Stimulated activated CD8-positive, alpha-beta memory T cell treated with anti-CD3 and anti-CD28 coated beads, Interleukin-15, amount 100 ng/mL, for 48 hours (primary cell): ENCODE measurements at places on chromosomes 4 and X.

- no peak for DNase-seq
These were observed 7.1 kb downstream of the FRMPD4 start for GRCh38 chrX:12145402-12145801.

- DNase-seq, result no peak
These were observed 40.7 kb downstream of the FANCB start for GRCh38 chrX:14832151-14832550.

DNA sequence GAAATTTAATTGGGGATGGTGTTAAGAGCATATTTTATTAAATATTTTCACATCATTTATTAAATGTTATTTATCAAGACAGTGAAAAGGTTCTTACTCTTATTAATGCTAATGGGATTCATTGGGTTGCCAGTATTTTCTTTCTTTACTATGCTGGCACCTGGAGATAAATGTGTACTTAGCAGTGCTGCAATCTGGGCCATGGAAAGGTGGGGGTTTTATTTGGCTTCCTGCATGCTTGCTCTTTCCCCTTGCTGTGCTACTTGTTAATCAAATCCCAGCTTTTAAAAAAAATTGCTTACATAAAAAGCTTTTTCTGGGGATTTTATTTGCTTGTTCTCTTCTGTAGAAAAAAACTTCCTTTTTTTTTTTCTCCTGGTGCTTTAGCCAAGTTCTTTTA, 48.3 kb downstream of the ZAR1 start:
- DNase-seq, result no peak

GRCh38 chr4:102259081-102259480, 86.2 kb downstream of the SLC39A8 start:
- DNase-seq, result no peak

- no peak for DNase-seq
These were observed 124.7 kb downstream of the HNRNPD start for GRCh38 chr4:82248903-82249632.

GRCh38 chr4:120855307-120856001, 67.1 kb downstream of the PRDM5 start:
- DNase-seq, result no peak

DNA sequence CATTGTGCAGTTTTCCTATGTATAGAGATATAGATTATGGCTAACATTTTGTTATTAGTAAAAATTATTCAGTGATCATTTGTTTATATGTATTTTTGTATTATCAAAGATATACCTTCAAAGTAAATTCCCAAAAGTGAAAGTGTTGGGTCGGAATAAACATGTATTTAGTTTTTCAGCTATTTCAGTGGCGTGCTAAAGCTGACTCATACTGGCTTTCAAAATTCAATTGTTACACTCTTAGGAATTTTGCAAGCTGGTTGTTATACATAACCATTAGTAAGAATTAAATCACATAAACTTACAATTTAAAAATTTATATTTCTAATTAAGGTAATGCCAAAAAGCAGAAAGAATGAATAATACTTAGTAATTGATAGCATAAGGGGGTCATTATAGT, 288.4 kb upstream of the NRK start:
- no peak for DNase-seq

DNA sequence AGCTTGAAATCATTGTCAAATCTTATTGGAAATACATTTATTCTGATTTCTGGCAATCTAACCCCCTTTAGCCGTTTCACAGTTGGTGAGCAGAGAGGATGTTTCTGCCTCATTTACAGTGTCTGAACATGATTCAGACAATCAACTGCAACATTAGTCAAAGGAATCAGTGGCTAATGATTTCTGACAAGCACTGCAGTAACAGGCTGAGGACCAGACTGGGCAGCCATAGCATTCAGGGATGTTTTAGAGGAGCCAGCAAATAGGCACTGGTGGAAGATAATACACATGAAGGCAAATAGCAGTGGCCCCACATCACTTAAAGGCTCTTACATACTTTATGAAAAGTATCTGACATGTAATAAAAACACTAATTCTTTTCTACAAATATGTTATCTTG, 102.8 kb downstream of the TTC29 start:
- DNase-seq, result no peak

- DNase-seq, result no peak
These were observed 147.7 kb downstream of the CPEB2 start for GRCh38 chr4:15149839-15150592.

GRCh38 chr4:39524161-39524957, 2.9 kb downstream of the UGDH start:
- DNase-seq, result no peak

DNA sequence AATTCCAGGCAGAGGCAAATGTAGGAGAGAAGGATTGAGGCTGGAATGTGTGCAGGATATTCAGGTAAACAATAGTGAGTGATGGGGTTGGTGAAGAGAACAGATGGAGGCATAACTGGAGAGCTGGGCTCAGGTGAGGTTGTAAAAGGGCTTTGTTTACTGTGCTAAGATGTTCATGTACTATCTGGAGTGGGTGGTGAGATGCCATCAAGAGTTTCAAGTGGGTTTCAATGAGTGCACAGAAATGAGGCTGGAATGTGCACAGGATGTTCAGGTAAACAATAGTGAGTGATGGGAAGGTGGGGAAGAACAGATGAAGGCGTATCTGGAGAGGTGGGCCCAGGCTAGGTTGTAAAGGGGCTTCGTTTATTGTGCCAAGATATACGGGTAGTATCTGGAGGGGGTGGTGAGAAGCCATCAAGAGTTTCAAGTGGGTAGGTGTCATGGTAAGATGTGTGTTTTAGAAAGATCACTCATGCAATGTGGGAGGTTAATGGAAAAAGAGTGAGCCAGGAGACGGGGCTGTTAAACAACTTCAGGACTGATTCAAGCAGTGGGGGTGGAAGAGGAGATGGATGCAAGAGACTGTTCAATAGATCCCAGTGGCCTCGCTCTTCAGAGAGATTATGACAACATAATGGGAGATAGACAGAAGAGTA, 25.4 kb upstream of the NMU start:
- DNase-seq, result no peak

- DNase-seq, result no peak
These were observed 151.2 kb downstream of the NAA11 start for GRCh38 chr4:79174490-79175252.

DNA sequence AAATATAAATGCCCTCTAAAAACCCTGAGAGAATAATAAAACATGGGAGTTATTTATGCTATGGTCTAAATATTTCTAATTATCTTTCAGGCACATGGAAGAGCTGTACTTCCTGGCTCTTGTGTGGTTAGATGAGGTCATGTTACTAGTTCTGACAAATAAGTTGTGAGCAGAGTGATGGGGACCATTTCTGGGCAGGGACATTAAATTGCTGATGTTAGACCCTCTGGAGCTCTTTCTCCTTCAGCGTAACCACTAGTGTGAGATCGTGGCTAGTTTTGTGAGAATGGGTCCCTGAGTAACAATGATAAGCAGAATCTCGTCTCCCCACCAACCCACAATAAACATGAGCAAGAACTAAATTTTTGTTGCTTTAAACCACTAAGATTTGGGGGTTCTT, 108.0 kb downstream of the MAML3 start:
- no peak for DNase-seq

GRCh38 chr4:156497486-156497885, 474.1 kb downstream of the PDGFC start:
- DNase-seq, result no peak

DNA sequence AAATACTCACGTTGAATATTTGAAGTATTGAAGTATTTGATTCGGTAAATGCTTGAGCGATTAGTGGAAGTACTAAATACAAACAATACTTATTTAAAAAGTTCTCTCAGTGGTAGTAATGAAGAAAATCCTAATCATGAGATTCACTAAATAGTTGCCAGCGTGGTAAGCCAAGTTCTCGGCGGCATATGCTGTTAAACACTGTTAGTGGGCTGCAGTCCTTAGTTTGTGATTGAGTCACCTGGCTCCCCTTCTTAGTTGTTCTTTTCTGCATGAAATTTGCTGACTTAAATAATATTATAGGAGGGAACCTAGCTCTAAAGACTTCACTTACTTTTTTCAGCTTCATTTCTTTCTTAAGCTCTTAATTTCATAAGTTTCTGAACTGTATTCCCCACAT, 51.4 kb downstream of the STIM2 start:
- no peak for DNase-seq

DNA sequence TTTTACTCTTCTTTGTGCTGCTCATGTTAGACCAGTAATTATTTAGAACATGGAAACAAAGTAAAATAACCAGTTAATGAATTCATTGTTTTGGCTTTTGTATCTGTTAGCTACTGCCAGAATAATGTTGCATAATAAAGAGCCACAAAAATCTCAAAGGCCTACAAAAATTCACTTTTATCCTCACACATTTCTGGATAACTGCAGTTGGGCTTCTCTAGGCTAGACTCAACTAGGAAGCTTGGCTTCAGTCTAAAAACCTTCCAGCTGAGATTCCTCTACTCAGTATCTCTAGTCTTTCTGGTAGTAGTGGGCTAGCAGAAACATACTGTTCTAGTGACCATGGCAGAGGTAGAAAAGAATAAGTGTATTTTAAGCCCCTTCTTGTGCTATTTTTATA, 73.0 kb downstream of the FAT4 start:
- DNase-seq, result no peak

DNA sequence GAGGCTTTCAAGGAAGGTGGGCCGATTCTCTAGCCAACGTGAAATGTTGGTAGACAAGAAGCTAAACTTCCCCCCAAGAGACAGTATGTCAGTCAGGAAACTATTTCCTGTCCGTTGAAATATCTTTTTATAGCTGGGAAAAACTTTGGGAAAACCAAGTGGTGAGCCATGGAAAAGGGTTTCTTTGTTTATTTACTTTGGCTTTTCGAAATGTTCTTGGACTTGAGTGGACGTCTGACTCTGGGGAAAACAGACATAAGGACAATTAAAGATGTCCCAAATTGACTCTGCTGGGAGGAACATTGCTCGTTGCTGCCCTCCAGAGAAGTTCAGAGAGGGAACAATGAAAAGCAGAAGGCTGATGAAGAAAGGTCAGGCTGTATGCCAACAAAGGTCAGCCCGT, 295.4 kb downstream of the RAPGEF2 start:
- DNase-seq, result no peak

GRCh38 chr4:146343199-146343598, 128.9 kb downstream of the REELD1 start:
- DNase-seq, result no peak
